Stimulated activated CD4-positive, alpha-beta T cell treated with anti-CD3 and anti-CD28 coated beads, Interleukin-1b, Interleukin-23, amount 100 ng/mL, for 4 hours (primary cell): ENCODE measurements at places on chromosomes 7 and 10.

DNA sequence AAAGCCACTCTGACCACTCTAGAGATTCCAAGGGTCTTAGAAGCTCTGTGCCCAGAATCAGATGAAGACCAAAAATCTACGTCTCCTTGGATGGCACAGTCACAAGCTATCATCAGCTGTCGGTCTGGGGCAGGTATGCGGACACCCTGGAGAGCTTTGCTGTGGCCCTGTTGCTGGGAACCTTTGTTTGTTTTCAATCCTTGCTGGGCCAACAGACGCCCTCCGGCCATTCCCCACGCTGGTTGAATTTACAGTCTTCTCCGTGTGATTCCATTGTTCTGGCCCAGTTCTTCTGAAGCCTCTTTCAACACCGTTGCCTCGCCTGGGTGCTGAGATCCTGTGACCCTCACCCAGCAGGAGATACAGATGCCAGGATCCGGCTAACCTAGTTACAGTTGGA, 149.4 kb upstream of the PFKP start:
- DNase-seq, result no peak

GRCh38 chr10:91980319-91980718, 56.7 kb downstream of the BTAF1 start:
- DNase-seq, result no peak

- no peak for DNase-seq
These were observed 105.1 kb downstream of the GRB10 start for GRCh38 chr7:50677638-50677996.

GRCh38 chr7:39181398-39181797, 203.7 kb downstream of the POU6F2 start:
- no peak for DNase-seq

DNA sequence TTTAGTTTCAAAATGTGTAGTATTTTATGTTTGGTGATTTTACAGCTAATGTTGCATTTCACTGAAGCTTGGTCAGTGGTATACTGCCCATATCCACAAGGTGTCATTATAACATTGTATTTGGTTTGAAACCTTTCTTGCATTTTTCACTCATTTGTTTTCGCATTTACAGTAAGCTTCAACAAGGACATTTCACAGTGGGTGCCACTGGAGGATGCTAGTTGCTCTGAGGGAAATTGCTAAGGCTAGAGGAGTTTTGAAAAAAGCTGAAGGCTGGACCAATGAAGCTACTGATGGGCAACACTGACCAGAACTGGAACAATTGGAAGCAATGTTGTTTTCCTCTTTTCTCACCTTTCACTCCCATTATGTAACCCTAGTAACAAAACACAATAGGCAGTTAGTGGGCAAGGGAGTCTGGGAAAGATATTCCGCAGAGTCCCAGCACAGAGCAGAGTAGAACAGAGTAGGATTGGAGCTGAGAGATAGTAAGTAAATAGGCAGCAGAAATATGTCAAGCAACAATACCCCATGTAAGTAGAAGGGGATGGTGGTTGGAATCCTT, 23.6 kb upstream of the SRI start:
- DNase-seq, result no peak

- DNase-seq, result no peak
These were observed 657.2 kb upstream of the GALNT17 start for GRCh38 chr7:70474639-70475234.

DNA sequence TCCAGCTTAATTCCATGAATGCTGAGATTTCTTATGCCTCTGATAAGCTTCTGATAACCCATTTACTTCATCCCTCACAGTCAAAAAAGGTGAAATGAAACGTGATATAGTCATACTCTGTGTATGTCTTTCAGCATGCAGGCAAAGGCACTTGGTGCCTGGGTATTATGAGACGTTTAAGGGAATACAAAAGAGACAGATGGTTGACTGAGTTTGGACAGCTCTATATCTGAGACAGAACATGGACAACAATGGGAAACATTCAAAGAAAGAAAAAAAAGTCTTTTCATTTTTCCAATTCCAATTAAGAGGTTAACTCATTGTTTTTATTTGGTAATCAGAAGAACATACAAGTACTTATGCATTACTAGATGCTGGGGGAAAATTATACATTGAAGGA, 96.2 kb downstream of the PPP1R17 start:
- DNase-seq, result no peak
